LHCN-M2 (cell line): ENCODE measurements at places on chromosomes 16 and 17. TPM values are rescaled to one million over a fixed set of nuclear protein-coding genes. Genes with fewer than 3 reads are reported as not detected.

DNA sequence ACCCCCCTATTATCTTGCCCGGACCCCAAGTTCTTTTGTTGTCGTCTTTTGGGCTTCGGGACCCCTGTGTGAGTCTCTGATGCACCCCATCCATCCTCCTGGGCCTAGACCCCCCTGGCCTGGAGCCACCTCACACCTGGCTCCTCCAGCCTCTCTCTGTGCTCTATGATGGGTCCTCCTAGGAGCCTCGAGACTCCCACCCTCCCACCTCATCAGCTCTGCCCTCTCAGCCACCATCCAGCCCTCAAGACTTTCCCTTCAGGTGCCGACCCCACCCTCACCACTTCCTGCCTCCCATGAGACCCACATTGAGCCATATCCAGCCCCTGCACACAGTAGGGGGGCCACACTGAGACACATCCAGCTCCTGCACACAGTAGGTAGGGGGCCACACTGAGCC is 8.7 kb upstream of the ATP2A3 start:
- DNase-seq: no peak

GRCh38 chr17:17379197-17379991 is 76.2 kb downstream of the NT5M start:
- no peak for DNase-seq

KRT35 gene
- total RNA-seq: not detected in 2 replicates

MGAT5B gene
- total RNA-seq: 0.06 and 0.23 TPM in 2 replicates

GPATCH8 gene
- total RNA-seq: 15.8 and 21.6 TPM in 2 replicates
